Hippocampal formation (tissue), 2 donors: ENCODE measurements at places on chromosomes 1 and 21.

GRCh38 chr1:207803678-207804077 lies 51.8 kb downstream of the CD46 start:
- no peak for DNase-seq

DNA sequence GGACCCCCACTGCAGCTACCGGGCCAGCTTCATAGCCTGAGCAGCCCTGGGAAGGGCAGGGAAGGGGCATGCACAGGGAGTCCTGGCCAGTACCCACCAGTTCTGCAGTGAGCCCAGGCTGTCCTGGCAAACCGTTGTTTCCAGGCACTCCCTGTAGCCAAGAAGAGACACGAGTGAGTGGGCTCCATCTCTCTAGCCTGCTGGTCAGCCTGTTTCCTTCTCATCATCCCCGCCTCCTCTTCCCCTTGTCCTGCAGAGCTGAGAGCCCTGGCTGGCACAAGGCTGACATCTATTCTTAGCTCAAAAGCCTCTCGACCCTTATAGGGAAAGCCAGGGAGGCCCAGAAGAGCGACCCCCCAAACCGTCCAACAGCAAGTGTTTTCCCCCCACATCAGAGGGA lies 28.7 kb downstream of the COL16A1 start:
- no peak for DNase-seq

DNA sequence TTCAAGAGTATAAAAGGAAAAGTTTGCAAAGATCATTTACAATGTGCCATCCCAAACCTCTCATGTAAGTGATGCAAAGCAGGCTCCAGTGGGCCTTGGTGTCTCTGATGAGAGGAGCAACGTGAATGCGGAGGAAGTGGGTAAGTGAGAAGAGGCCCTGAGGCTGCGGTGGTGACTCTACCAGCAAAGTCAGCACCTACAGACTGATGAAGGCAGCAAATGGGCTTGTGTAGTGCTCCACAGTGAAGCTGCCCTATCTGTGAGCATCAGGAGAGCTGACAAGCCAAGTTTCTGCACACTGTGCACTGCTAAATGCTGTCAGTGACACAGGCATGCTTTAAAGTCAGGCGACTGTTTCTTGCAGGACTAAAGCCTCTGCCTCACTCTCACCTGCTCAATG lies 15.6 kb upstream of the RAP1A start:
- no peak for DNase-seq

- DNase-seq, result no peak
Observed at GRCh38 chr21:32463889-32464300, 51.4 kb downstream of the EVA1C start.

DNA sequence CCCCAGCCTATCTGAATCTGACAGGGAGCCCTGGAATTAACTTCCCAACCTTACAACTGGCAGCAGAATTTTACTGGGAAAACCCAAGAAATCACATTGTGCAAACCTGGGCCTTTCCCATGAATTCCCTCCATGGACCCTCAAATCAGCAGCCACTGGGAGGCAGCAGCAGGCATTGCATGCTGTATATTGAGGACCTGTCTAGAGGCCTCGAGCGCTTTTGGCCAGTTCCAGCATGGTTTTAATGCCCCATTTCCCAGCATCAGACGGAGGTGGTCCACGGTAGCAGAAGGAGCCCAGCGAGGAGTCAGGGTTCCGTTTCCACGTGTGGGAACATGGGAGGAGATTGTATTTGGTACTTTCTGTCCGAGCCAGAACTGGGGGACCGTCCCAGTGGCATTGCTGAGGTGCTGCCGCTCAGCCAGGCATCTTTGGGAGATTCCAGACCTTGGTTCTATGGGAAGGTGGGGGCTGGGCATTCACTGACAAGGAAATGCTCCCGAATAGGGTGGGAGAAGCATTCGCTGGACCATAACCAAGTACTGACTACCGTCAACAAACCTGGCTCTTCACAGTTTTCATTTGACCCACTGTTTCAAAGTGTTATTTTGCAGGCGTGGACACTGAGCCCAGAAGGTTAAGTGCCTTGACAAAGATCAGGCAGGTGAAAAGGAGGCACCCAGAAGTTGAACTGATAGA lies 15.9 kb downstream of the BMP8A start:
- DNase-seq, result no peak

GRCh38 chr1:184988506-184988905 lies 14.2 kb upstream of the NIBAN1 start:
- DNase-seq, result no peak

- DNase-seq, result no peak
Observed at GRCh38 chr1:65279070-65279779, 30.1 kb upstream of the DNAJC6 start.

- DNase-seq, result no peak
Observed at GRCh38 chr1:60924964-60925798, 157.2 kb upstream of the NFIA start.

GRCh38 chr1:85328713-85329397 lies 52.4 kb upstream of the BCL10 start:
- no peak for DNase-seq

DNA sequence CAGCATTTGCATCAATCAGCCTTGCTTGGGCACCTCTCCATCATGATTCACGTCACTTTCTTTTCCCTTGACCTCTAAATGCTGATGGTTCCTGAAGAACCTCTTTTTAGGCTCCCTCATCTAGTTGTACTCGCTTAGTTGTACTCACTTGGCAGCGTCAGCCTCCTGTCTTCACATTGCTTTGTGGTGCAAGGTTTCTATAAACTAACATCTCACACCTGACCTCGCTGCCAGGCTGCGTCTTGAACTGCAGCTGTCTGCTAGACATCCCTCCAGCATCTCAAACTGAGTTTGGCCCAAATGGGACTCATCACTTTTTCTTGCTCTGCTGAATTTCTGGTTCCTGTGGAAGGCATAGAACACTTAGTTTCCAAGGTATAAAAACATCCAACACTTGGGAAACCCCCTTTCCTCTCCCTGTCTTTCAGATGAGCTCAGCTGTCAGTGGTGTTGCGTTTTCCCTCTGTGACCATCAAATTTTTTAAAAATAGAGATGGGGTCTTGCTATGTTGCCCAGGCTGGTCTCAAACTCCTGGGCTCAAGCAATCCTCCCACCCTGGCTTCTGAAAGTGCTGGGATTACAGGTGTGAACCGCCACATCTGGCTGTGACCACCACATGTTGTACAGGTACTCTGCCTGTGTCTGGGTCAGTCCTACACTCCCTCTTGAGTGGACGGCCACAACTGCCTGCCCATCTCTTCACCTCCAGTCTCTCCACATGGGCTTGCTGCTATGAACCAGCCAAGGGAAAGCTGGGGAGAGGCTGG lies 66.9 kb downstream of the SYT6 start:
- no peak for DNase-seq

- DNase-seq, result no peak
Observed at GRCh38 chr21:31448496-31448895, 104.4 kb upstream of the TIAM1 start.

DNA sequence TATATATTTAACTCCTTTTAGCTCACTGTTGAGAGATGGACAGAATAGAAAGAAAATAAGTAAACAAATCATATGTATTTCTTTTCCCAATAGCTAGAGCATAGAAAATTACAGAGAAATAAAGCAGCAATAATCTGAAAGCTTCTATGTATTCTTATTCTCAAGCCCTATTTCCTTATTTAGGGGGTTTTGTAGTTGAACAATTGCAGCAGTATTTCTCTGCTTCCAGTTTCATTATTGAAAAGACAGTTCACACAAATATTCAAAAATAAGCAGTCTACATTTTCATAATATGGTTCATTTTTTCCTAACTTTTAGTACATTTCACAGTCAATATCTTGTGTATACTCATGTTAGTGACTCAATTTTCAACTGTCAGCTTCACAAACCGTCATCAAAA lies 638.2 kb downstream of the MRPL39 start:
- DNase-seq, result no peak

GRCh38 chr1:185535621-185536020 lies 198.6 kb upstream of the HMCN1 start:
- no peak for DNase-seq

GRCh38 chr1:151867765-151868411 lies 14.4 kb upstream of the THEM5 start:
- no peak for DNase-seq

DNA sequence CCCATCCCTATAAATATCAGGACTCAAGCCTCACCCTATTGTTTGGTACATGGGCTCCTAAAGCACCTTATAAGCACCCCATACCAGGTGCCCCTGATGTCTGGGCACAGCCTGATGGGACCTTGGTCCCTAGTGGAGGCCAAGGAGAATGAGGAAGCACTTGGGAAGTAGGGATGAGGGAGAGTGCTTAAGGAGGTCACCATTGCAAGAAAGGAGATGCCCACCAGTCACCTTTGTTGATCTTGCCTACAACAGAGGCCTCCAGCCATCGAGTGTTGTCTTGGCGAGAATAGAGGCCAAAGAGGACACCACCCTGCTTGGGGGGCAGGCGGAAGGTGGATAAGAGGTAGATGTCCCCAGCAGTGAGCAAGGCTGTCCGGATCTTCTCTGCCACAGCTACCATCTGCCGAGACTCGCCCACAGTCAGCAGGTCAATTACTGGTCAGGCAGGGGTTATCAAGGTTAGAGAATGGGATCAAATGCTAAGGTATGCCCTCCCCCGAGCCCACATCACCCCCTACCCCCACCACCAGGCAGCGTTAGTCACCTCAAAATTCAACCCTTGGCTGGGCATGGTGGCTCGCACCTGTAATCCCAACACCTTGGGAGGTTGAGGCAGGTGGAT lies 1.6 kb downstream of the THBS3 start:
- DNase-seq, result no peak

DNA sequence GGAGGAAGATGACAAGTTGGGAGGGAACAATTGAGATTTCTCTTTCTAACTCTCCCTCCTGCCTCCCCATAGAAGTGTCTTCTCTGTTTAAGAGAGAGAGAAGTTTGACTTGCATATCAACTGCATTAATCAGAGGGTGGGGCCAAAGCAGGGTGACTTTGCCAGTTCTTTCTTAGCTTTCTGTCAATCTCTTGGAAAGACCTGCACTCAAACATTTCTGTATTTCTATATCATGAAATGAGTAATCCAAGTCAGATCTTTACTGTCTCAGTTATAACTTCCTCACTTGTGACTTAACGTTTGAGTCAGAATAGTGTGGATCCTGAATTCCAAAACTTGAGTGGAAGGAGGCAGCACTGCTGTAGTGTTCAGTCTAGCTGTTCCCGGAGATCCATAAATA lies 180.8 kb upstream of the KCNK2 start:
- no peak for DNase-seq

DNA sequence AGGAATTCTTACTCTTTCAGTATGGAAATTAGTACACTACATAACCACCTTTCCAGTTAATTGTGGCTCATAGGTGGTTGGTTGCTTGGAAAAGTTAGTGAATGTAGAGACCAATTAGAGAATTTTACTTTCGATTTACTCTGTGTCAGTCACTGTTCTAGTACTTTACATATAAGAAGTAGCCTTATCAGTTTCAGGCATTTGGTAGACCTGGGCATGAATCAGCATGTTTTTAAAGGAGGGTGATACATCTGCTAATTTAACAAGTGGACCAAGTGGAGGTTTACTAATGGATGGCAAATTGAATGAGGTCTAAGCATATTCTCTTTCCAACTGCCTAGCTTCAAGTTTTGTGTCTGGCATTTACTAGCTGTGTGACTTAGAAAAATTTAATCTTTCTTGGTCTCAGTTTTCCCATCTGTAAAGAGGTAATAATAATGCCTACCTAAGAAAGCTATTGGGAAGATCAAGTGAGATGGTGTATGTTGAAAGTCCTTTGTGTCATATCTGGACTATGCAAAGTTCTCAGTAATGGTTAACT lies 1158.6 kb downstream of the PLA2G4A start:
- DNase-seq, result no peak
